ENCODE measurements at places on chromosomes 2 and 18. TPM values are rescaled to one million over a fixed set of nuclear protein-coding genes. Genes with fewer than 3 reads are reported as not detected.

The LYPD6 gene
- polyA plus RNA-seq = 0.07 TPM

- DNase-seq = no peak
These were observed 12.6 kb upstream of the CXCR4 start for GRCh38 chr2:136130511-136130910.

DNA sequence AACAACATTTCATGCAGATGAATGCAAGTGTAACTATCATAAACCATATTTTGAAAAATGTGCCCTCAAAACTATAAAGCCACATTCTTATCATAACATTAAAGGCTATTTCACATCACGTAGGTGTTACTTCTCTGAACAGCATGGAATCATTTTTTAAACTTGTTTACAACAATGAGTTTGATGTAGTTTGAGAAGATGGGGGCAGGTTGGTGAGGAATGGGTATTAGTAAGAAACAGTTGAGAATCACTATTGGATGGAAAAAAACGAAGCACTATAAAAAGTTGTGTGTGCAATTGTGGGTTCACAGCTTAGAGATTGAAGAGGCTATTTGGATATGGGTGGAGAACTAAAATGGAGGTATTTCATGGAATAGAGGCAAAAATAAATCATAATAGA, 569.1 kb downstream of the ARHGAP15 start:
- no peak for DNase-seq

The MYO7B gene
- 0.08 TPM for polyA plus RNA-seq

GRCh38 chr2:128997166-128997866, 678.6 kb upstream of the HS6ST1 start:
- DNase-seq = no peak

DNA sequence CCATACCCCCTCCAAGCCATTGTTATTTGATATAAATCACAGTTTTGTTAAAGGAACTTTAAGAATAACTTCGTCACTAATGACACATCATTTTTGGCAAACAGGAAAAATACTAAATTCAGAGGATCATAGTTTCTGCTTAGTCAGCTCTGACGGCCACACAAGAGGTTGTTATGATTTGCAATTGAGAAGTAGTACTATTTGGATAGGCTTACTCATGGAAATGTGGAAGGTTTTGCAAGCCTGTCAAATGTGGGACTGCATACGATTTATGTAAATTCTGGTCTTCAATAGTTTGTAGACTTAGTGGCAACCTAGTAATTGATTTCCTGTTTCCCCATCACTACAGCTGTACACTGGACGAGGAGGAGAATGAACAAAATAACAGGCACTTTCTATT, 108.1 kb downstream of the ARHGEF33 start:
- DNase-seq = peak; percentile 85

DNA sequence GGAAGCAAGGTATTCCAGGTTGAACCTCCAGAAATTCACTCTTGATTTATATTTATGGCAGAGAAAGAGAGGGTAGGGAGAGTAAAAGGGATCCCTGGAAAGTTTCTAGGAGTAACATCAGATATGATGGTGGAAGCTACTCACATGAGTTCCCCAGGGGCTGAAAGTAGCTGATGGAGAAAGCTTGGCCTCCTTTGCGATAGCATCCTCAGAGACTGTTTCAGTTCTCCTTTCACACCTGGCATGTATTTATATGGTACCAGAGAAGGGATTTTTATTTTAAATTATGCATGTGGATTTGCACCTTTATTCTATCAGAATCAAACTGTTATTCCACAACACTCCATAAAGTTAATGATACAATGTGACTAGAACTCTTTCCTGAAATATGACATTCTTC, 126.3 kb upstream of the OSR1 start:
- DNase-seq = no peak

- DNase-seq = no peak
These were observed 85.9 kb downstream of the CERKL start for GRCh38 chr2:181570833-181571661.

GRCh38 chr18:48186861-48187260, 222.3 kb downstream of the ZBTB7C start:
- no peak for DNase-seq

DNA sequence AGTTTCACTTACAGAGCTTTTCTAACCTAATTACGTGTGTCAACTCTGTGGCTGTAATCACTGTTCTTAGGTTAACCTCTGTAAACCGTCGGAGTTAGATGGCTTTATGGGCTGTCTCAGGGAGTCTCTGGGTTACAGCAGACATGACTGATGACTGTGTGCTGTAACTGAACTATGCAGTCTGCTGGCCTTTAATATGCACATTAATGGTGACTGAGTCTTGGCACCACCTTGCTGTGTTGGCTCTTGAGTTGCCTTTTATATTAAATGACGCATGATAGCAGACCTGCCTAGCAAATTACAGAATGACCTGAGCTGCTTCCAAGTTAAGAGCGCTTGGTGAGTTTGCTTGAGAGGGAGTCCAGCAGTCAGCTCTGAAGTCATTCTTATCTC, 90.1 kb downstream of the ACKR3 start:
- no peak for DNase-seq

The PTGR3 gene
- polyA plus RNA-seq = 7.2 TPM

The HOXD12 gene
- polyA plus RNA-seq = not detected

GRCh38 chr2:126658905-126659561, 3.1 kb downstream of the GYPC start:
- DNase-seq = no peak

GRCh38 chr18:8324343-8325065, 284.7 kb upstream of the RAB12 start:
- no peak for DNase-seq

The TMEM169 gene
- polyA plus RNA-seq = 0.82 TPM

- DNase-seq = no peak
These were observed 372.6 kb upstream of the NT5C1B start for GRCh38 chr2:18961991-18962421.

- no peak for DNase-seq
These were observed 14.2 kb downstream of the INPP1 start for GRCh38 chr2:190357600-190357999.

DNA sequence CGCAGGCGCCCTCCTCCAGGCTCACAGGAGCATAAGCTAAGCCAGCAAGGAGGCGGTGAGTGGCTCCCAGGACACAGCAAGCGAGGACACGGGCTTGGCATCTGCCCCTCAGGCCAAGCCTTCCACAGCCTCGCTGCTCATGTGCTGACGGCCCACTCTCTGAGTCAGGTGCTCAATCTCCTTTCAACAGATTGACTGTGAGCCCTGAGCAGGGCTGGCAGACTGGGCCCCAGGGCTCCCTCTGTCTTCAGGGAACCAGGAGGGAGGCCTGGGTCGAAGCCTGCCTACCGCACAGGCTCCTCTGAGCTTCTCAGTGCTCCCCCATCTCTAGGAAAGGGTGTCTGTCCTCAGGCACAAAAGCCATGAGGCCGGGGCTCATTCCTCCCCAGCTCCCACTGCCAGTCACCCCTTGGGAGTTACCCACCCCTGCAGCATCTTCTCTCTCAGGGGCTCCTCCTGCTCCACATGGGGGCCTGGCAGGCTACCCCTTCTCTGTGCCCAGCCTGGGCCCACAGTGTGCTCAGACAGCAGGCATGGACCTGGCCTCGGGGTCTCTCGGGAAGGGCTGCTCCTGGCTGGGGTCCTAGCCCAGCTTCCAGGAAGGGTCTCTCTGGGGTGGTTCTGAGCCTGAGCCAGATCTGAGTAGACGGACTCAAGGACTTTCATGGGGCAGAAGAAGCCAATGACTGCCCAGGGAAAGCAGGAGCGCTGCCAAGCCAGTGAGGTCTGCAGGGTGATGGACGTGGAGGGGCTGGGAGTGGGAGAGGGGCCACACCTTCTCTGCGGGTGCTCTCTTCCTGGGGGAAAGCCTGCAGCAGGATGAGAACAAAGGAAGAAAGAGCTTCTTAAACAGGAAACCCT, 138.0 kb upstream of the GPC1 start:
- no peak for DNase-seq

The PID1 gene
- 2.7 TPM for polyA plus RNA-seq

GRCh38 chr18:35178260-35178659, 62.6 kb upstream of the ZNF397 start:
- no peak for DNase-seq
